CD4-positive, alpha-beta T cell treated with Interleukin-12 subunit alpha and Interleukin-12 subunit beta, for 1 hour (primary cell): ENCODE measurements at places on chromosomes 4 and X.
A peak's percentile ranks its signal among the peaks of the same experiment; 100 is the strongest.

- DNase-seq: no peak
Measured at GRCh38 chr4:40829586-40829985, 79.8 kb downstream of the NSUN7 start.

GRCh38 chrX:6661736-6662135, 126.8 kb upstream of the VCX3A start:
- no peak for DNase-seq

- DNase-seq: no peak
Measured at GRCh38 chr4:126888968-126889367, 743.8 kb upstream of the INTU start.

DNA sequence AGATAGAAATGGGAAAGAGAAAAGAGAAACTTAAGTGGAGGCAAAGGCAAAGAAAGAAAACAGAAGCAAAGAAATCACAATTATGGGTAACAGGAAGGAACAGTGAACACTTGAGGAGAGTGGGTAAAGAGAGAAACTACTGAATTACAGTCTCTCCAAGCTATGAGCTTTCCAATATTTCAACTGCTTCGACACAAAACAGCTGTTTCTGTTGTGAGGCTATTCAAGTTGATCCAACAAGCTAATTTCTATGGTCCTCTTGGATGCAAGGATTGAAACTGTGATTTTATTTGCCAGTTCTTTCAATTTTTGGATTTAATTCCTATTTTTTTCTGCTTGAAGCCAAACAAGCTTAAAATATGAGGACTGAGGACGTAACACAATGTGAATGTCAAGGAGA, 80.5 kb upstream of the ADGRA3 start:
- DNase-seq: no peak

DNA sequence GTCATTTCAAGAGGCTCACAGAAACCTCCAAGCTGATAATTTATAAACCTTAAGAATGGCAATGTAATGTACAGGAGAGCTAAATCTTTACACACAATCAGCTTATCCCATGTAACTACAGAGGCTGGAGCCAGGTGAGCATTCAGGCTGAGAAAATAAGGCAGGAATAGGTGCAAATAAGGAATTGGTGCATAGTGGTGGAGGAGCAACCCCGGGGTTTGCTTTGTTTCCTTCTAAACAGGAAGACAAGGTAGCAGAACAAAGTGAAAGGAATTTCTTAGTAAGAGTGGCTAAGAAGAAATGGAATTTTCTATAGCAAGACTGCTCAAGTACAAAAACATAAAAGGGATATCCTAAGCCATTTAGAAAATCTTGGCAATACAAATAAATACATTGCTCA, 82.4 kb downstream of the NR3C2 start:
- DNase-seq: no peak

DNA sequence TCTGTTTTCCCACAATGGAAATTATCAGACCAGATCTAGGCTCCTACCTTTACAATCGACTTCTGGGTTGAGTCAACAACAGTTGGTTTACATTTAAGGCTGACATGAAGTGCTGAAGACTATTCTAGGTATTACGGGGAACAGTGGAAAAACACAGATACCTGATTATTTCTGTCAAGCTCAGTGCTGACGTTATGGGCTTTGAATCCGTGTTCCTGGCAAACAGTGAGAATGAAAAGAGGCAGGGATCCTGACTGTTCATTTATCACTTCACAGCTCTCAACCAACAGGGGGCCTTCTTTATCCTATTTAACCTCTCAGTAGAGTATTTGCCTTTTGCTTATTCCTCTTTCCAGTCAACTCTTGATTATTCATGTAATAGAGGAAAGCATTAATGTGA, 43.1 kb downstream of the TMEM164 start:
- no peak for DNase-seq

- no peak for DNase-seq
Measured at GRCh38 chrX:69072486-69073006, 92.7 kb downstream of the PJA1 start.

GRCh38 chrX:2342281-2342688, 158.5 kb downstream of the DHRSX start:
- DNase-seq: no peak

GRCh38 chrX:71366674-71367256, 608 bp downstream of the TAF1 start:
- peak; percentile 14 for DNase-seq

DNA sequence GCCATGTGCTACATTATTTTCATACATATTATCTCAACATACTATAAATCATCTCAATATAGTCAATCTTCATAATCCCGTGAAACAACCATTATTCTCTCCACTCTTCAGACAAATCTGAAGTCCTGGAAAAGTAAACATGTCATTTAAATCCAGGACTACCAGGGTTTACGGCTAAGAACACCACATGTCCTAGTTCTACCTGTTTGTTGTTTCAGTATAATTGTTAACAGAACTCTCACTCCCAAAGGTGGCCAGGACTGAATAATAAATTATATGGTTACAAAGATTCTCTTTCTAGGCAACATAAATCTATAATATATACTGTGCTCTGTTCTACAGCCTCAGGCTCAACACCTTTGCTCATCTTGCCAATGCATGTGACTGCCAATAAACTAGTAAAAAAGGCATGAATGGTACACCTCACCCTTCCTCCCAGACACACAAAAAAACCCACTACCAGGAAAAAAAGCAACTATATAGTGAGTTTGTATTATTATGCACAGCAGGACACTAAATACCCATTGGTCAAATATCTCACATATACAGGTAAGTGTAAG, 20.1 kb downstream of the EIF4E start:
- no peak for DNase-seq

DNA sequence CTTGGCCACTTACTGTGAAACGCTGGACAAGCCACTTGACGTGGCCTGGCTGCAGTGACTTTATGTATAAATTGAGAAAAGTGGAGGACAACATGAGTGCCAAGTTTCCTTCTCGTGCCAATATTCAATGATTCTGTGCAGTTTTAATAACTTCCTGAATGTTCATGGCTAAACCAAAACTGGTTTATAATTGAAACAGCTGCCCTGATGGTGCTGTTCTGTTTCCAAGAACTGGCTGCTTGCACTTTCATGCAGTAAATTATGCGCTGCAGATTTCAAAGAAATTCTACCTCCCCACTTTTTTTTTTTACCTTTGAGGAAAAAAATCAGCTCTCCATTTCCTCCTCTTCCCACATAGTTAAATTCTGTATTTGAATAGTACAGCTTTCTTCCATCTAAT, 205.2 kb upstream of the CASK start:
- DNase-seq: peak; percentile 2

DNA sequence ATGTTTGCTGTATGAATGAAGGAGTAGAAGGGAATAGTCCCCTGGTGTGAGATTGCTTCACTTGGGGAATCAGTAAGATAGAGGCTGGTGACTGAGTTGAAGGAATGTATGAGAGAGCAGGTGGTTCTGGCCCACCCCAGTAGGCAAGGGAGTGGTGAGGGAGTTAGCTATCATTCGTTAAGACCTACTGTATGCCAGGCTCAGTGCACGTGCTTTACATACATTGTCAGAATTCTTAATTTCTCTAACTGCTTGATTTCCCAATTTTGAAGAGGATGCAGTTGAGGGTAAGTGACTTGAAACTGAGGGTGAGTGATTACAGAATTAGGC, 700 bp downstream of the VMA21 start:
- DNase-seq: peak; percentile 2

- no peak for DNase-seq
Measured at GRCh38 chr4:109207061-109207460, 95.4 kb downstream of the COL25A1 start.

DNA sequence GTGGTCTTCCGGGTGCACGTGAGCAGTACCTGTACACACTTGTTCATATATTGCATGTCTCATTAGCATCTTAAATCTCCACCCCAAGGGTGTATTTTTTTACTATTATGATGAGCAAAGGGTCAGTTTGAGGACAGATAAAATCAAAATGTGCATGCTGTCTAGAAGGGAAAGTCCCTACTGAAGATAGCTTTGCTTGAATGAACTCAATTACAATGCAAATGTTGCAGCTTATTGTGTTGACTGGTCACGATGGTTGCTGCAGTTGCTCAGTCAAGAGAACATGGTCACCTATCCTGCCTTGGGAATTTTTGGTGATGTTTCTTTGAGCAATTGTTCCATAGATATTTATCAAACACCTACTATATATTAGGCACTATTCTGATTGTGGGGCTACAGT, 103.8 kb upstream of the MID1IP1 start:
- DNase-seq: no peak

DNA sequence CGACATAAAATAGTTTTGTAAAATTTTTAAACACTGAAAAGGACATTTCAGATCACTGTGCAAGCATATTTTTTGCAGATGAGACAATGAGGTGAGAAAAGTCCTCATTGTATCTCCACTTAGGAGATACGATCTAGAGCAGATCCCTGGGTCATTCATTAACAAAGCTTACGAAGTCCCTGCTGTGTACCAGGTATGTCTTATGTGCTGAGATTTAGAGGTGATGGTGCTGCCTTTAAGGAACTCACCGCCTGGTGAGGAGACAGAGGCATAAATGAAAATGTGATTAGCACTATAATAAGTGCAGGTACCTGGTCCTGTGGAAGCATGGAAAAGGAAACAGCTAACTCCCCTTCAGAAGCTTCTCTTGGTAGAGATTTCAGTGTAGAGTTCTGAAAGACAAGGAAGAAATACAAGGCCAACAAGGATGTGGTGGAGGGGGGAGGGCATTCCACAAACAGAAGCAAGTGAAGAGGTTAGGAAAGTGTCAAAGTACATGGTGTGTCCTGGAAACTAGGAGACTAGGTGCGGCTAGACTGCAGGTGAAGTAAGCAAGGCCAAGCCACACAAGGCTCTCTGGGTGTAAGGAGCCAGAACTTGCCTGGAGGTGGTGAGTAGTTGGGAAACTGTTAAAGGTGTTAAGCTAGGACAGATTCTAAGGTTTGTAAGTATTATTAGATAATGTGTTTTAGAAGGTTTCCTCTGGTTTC, 1.5 kb upstream of the NDNF start:
- DNase-seq: no peak

DNA sequence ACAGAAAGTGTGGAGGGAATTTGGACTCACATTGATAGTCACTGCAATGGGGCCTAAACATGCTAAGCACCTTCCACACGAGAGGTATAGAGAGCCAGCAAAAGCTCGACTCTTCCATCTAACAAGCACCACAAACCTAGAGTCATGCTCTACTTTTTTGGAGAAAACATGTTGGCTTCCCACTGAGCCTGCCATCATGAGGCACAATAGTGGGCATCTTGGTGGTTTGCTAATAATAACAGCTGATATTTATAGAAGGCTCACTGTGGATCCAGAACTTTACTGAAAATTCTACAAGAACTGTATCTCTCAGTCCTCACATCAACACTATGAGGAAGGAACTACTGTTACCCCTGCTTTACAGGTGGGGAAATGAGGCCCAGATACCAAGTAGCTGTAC, 26.6 kb downstream of the MAML3 start:
- DNase-seq: no peak

GRCh38 chrX:49160908-49161307, 1.6 kb upstream of the MAGIX start:
- DNase-seq: no peak

DNA sequence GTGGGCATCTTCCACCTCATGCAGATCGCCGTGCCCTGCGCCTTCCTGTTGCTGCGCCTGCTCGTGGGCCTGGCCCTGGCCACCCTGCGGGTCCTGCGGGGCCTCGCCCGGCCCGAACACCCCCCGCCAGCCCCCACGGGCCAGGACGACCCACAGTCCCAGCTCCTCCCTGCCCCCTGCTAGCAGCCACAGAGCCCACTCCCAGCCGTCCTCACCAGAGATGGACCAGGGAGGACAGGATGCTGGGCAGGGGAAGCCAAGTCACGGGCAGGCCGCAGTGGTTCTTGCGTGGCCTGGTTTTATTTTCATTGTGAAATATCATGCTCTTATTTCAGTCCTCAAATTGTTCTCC, 15.1 kb downstream of the DGKQ start:
- DNase-seq: no peak

GRCh38 chrX:44349561-44349960, 6.1 kb upstream of the EFHC2 start:
- DNase-seq: no peak

DNA sequence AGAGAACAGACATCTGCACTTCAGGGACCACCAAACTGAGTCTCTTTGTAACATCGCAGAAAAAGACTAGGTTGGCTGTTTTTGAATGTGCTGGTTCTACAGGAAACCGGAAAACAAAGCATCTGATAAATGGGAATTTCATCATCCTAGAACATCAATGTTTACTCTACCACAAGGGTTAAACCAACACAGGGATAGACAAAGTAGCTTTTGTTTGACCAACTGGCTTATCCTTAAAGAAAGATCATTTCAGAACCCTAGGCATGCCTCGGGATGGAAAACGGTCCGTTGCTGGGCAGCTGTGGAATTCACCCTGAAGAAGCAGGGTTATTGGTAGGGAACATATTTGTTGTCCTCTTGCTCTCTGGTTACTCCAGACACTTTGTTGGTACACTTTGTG, 2355.5 kb upstream of the AGA start:
- no peak for DNase-seq

GRCh38 chrX:386239-386767, 404 bp downstream of the PPP2R3B start:
- peak; percentile 10 for DNase-seq

GRCh38 chr4:53748328-53748772, 157.1 kb upstream of the LNX1 start:
- peak; percentile 3 for DNase-seq

DNA sequence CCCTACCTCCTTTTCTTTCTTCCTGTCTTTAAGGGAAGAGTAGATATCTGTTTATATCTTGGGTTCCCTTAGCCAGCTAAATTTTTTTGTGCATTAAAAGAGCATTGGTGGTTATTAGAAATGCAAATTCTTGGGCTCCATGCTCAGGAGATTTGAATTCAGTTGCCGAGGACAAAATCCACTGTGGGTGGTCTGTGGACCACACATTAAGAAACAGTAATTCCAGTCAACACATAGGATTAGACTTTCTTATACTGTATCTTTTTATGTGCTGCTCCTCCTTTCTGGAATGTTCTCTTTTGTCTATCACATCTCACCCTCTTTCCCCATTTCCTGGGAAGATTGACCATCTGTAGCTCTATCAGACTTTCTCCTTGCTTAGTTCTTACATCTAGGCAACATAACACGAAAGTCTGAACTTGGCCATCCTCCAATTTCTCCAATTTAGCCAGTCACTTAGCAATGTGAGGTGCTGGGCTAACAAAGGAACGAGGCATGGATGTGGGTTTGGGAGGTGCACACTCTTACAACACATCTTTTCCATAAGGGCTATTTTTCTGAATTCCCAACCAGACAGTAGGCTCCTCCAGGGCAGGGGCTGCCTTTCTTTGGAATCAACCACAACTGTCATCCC, 5.3 kb upstream of the PDLIM3 start:
- no peak for DNase-seq

DNA sequence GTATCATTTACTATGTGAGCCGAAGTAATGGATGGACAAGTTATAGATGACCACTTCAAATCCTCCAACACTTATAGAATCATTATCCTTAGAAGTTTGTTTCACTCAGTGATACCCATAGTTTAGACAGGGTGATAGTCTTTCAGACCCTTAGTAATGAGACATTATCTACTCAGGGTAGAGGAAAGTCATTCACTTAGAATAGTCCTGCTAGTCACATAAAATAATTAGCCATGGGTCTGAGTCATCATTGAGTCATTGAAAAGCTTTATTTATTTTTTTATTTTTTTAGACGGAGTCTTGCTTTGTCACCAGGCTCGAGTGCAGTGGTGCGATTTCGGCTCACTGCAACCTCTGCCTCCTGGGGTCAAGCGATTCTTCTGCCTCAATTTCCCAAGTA, 321.7 kb upstream of the FSTL5 start:
- no peak for DNase-seq
